ENCODE measurements at places on chromosomes 6 and 20.

DNA sequence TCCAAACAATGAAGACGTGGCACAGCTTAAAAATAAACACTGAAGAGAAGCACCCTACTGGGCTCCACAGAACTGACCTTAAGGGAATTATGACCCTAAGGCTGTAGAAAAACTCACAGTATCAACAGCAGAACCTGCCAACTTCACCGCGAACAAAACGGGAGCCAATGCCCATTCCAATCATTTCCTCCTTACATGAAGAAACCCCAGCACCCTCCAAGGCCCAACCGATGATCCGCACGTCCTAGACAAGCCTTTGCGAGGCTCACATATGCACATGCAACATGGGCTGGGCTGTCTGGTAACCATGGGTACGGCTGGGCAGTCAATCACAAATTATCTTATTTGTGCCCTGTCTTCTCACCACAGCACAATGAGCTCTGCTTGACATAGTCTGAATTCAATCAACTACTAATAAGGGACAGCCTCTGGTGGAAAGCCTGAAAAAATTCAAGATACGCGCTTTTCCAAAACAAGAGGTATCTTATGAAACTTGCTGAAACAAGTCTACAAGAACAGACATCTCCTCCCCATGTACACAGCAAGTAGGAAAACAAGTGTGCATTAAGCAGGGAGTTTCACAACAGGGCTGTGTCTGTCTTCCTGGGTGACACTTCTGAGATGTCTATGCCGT lies 1.7 kb downstream of the DIDO1 start:
- no peak for DNase-seq

GRCh38 chr6:52286798-52287432 lies 2.4 kb upstream of the MCM3 start:
- DNase-seq, result peak; percentile 82

DNA sequence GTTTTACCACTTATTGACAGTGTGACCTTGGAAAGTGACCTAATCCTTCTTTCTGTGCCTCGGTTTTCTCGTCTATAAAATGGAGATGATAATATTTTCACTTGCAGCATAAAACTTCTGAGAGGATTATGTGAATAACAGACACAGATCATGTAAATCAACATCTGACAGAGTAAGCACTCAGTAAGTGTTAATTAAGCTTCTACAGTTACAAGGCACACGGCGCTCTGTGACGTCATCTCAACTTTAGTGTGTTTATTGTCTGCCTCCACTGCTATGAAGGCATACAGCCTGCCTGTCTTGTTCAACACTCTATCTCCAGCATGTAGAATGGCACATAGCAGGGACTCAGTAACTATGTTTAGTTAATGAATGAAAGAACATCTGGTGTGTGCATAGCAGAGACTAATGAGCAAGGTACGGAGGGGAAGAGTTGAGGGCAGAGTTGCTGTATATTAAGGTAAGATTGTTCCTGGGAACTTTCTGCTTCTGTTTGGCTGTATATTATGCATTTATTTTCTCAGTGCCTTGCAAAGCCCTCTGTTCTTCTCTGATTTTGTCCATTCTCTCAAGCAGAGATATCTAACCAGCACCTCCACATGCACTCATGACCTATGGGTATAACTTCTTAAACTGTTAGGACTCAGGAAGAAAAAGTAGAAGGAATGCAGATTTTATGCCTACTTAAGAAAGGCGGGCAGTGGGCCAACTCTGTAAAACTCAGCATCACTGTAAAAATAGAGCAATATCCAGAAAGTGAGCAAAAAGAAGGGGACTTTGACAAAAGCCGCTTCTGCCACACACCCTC lies 66.4 kb upstream of the STMND1 start:
- DNase-seq, result no peak

DNA sequence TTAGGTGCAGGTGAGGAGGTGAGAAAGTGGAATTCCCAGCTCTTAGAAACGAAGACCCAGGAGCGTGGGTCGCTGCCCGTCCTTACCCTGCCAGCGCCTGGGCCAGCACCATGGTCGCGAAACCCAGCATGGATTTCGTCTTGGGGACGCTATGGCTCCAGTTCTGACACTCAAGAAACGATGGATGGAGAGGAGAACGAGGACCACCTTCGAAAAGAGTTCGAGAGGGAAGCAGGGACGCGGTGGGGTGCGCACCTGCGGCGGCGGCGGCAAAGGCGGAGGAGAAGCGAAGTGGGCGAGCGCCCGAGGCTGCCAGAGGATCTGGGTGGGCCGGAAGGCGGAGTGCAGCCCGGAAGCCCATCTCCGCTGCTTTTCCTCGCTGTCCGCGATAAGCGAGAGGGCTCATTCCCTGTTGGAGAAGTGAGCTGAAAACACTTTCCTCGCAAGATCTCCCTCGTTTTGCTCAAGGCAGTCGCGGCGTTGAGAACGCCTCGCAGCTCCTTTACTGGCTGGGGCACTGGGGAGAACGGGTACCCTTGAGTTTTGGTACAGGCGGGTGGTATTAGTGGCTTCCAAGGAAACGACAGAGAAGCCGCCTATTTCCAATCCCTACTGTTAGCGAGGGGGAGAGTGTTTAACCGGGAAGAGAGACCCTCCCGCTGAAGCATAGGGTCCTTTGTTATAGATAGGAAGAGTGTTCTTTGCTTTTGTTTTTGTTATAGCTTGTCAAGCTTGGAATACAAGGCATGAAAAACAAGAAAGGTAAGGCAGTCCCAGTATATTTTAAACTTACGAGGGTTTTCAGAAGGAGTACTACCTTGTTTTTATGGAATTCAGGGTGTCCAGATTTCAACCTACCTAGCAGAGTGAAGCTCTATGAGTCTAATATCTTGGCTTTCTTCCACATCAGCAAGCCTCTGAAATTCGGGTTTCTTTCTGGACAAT lies 109.5 kb downstream of the TRIM27 start:
- no peak for DNase-seq

DNA sequence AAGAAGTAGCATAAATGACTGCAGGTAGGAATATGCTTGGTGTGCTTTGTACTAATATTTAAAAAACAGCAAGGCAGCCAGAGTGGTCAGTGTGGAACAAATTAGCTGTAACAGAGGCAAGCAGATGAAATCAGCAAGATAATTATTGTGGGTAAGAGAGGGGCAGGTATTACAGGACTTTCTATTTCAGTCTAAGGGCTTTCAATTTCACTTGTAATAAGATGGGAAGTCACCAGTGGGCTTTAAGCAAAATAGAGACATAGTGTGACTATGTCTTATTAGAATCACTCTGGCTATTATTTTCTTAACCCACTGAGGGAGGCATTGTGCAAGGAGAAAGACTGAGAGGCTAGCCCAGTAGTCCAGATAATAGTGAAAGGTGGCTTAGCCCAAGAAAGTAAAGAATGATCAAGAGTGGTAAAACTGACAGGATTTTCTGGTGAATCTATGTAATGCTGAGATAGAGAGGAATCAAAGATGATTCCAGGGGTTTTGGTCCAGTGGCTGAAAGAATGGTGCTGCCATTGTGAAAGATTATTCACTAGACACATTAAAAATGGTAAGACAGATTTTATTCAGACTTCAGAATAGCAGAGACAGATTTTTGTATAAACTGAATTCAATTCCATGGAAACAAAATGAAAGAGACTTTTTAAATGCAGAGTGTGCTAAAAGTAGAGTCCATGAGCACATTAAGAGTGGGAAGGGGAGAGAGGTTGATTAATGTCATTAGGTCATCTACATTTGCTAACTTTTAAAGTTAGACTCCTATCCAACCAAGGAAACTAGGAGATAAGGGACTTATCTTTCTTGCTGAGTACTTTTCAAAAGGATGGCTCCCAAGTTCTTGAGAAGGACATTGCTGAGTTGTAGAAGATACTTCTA lies 1136.0 kb downstream of the HACE1 start:
- DNase-seq, result no peak

DNA sequence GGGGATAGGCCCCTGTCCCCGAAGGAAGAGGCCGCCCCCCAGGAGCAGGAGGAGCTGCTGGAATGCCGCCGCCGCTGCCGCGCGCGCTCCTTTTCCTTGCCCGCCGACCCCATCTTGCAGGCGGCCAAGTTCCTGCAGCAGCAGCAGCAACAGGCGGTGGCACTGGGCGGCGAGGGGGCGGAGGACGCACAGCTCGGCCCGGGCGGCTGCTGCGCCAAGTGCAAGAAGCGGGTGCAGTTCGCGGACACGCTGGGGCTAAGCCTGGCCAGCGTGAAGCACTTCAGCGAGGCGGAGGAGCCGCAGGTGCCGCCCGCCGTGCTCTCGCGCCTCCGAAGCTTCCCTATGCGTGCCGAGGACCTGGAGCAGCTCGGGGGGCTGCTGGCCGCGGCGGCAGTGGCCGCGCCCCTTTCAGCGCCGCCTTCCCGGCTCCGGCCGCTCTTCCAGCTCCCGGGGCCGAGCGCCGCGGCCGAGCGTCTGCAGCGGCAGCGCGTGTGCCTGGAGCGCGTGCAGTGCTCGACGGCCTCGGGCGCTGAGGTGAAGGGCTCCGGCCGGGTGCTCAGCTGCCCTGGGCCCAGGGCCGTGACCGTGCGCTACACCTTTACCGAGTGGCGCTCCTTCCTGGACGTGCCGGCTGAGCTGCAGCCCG lies 630 bp downstream of the PPP1R3G start:
- DNase-seq, result no peak

- DNase-seq, result peak; percentile 4
These were observed 30.8 kb upstream of the COL19A1 start for GRCh38 chr6:69835414-69836179.

DNA sequence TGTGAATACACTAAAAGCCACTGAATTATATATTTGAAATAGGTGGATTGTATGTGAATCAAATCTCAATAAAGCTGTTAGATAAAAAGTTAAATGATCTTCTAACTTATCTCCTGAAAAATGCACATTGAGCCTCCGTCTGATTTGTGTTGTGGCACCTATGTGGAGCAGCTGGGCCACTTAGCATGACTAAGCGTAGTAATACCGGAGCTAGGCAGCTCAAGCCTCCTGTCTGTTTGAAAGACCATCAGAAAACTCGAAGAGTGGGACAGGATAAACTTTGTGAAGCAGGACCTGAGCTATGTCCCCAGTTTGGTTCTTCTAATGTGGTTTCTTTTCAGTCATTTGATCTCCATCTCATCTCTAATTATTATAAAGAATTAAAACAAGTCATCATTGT lies 11.0 kb upstream of the NOL7 start:
- no peak for DNase-seq

All from DND-41 (cell line).